Stimulated activated naive CD8-positive, alpha-beta T cell treated with anti-CD3 and anti-CD28 coated beads, Interleukin-15, amount 100 ng/mL, for 72 hours (primary cell): ENCODE measurements at places on chromosomes 6 and 20.
A peak's percentile ranks its signal among the peaks of the same experiment; 100 is the strongest.

DNA sequence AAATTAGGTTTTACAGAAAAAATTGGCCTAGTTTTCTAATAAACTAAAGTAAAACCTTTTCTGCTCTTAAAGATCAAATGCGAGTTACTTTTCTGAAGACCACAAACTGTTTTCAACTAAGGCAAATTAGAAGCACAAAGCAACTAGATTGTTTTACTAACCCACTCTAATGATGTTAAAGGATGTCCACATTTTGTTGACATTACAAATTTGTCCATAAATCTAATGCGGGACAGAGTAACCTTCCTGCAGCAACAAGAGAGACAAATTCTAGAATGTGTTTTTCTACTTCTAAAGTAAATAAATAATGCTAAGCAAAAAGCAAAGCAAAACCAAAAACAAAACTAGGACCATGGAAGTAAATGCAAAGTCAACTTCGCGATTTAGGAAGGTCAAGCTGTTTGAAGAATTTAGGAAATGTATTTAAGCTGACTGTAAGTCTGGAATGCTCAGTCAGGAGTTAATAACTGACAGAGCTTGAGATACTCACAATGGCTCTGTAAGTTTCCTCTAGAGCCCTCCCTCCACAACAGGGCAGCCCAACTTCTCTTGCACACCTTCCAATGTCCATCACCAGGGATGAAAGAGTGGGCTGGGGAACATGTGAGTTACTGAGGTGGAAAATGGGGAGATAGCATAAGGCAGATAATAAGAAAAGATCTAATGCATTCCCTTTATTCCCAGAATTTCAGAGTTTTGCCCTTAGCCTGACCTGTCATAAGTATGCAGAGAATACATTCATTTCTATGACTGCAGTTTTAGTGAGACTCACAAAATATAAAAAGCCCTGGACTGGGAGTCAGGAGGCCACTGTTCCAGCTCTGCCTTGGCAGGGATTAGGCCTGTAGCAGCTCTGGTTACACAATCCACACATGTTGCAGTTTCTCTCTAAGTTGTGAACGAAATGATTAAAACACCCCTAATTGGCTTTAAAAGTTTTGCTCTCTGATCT is 158.8 kb downstream of the FOXA2 start:
- no peak for DNase-seq

DNA sequence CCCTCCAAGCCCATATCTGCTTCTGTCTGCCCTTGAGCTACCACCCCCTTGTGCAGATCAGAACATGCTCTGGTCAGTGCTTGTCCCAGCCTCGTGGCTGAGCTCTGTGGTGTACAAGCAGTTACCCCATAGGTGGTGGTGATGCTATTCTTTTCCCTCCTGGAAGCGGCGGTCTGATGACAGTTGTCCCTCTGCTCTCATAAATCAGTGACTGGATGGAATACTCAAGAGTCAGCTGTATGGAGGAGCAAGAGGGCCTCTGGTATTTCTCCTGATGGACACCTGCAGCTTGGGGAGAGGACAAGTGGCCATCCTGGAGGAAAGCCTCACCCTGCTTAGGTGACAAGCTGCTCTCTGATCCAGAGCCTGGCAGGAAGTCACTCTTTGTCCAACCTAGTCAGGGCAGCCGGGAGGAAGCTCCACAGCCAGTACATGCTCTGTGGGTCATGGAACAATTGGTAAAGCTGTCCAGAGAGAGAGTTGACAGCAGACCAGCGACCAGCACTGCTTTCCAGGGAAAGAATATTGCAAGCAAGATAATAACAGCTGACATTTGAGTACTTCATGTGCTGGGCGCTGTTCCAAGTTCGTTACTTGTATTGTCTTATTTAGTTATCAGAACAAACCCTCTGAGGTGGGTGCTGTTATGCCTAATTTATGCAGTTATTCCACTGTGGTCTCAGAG is 47.1 kb downstream of the SCAND1 start:
- no peak for DNase-seq

GRCh38 chr20:64035933-64036345 is at the start of gene C20orf204:
C20orf204 (plus strand) TSS chr20:64036182; CDS start chr20:64036324, 142 bp downstream.
- no peak for DNase-seq

- no peak for DNase-seq
Measured at GRCh38 chr20:43963233-43963632, 48.6 kb downstream of the TOX2 start.

- no peak for DNase-seq
Measured at GRCh38 chr6:136113736-136114173, 136.4 kb downstream of the MTFR2 start.

GRCh38 chr20:11305406-11305805 is 612.3 kb upstream of the BTBD3 start:
- DNase-seq, result no peak

- no peak for DNase-seq
Measured at GRCh38 chr6:150835620-150836019, 29.9 kb upstream of the MTHFD1L start.

DNA sequence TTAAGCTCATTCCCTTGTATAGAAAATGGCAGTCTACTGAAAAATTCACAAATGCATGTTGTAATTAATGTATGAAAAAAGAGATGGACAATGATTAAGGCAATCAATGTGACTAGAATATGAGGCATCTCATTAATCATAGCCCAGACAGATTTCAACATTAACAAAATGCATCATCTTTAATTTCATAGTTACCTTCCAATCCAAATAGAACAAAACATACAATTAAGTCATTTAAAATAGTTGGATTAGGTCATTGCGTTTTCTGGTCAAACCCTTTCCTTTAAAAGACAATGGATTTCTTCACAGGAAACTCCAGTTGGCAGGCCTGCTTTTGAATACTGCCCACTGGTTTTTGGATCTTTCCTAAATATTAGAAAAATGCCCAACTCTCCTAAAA is 203.9 kb downstream of the HAO1 start:
- DNase-seq, result no peak

GRCh38 chr6:135913785-135914184 is 62.3 kb downstream of the PDE7B start:
- DNase-seq, result no peak

- DNase-seq, result no peak
Measured at GRCh38 chr6:138142806-138143205, 18.9 kb upstream of the ARFGEF3 start.

- DNase-seq, result no peak
Measured at GRCh38 chr20:64036346-64037198, 590 bp downstream of the C20orf204 start.

GRCh38 chr6:148427333-148427732 is 84.7 kb downstream of the SASH1 start:
- no peak for DNase-seq

DNA sequence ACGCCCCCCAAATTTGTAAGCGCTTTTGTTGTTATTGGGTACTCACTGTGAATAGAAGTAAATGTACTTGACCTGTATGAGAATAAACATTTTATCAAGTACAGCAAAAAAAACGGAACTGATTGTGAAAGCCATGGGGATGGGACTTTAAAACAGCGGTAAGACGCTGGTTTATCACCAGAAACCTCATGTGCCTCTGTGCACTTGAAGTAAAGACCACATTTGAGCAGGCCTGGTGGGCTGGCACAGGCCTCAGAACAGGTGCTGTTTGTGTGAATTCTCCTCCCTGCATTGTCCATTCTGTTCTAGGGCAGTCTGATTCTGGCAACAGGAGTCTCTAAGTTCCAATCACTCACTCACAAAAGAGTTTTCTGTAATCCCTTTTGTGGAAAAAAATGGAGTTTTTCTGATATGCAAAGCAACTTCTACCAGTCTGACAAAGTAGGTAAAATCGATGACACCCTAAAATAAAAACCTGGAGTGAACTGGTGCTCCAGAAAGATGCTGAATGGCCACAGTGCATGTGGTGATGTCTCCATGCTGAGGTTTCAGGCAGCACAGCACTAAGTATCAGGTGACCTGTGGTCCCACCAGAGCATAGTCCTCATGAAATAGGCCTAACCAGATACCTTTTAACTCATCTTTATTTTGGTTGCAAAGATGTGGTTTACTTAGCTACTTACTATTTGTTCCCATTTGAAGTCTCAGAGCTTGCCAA is 53.9 kb downstream of the STX7 start:
- no peak for DNase-seq

GRCh38 chr6:108556250-108556649 is 4.5 kb upstream of the FOXO3 start:
- no peak for DNase-seq

DNA sequence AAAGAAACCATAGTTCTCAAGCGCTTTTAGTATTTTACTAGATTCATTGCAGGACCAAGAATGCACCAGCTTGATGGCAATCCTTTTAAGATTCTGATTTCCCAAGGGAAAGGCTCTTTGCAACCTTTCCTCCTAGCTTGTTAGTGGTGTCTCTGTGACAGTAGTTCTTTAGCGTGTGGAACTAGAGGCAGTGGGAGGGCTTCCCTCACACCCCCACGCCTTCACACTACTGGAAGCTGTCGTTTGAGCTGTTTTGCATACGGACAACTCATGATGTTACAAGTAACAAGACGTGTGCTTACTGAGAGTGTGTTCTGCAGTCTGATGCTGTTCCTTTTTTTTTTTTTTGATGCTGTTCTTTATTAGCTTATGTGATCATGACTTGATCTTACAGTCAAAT is 34.1 kb downstream of the EYA4 start:
- DNase-seq, result no peak

DNA sequence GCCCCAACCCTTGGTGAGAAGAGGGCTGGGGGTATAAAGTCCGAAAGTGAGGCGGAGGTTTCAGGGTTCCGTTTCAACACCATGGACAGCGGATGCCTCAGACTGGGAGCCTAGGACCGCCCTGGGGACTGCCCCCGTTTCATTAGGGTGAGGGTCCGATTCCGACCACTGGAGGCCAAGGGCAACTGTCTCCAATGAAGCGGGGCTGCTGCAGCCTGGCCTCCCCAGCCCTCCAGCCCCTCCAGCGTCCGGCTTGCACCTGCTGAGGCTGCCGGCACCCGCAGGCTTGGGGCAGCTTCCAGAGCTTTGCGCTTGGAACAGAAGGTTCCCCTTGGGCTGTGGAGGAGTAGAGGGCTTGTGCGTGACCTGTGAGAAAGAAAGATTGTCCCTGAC is 39.9 kb downstream of the YTHDF1 start:
- no peak for DNase-seq

- DNase-seq, result peak; percentile 54
Measured at GRCh38 chr6:109690373-109690736, 647 bp downstream of the AK9 start.

- no peak for DNase-seq
Measured at GRCh38 chr6:24078200-24078599, 47.8 kb upstream of the NRSN1 start.

DNA sequence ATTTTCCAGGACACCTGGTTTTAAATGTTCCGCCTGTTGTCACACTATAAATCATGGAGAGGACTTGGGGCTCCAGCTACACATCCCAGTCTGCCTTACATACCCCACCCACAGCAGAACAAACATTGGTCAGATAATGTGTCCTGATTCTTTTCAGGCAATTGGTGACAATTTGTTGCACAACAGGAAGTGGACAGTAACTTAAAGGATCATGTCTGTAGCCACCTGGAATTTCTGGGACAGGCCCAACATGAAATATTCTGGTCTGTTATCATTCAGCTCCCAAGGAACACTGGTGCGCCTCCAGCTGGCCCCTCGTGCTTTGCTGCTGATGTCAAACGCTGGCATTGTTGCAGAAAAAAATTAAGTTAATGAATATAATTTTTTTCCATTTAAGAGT is 117.2 kb downstream of the SOBP start:
- no peak for DNase-seq

DNA sequence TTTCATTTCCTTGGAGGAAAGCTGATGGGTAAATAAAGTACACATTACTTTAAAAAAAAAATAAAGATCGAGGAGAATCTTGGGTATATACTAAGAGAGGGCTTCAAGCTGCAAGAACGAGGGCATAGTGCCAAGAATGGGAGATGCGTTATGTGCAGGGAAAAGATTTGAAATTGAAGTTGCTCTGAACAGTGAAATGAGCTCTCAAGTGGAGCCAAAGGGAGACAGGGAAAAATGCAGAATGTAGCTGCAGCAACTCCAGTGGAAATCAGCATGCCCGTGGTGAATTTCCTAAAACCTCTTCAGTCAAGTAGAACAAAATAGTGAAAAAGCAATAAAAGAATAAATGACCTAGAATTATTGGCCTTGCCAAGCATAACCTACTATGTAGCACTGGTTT is 11.4 kb upstream of the COL9A1 start:
- DNase-seq, result no peak

- DNase-seq, result no peak
Measured at GRCh38 chr6:108714766-108715414, 133.3 kb upstream of the ARMC2 start.

DNA sequence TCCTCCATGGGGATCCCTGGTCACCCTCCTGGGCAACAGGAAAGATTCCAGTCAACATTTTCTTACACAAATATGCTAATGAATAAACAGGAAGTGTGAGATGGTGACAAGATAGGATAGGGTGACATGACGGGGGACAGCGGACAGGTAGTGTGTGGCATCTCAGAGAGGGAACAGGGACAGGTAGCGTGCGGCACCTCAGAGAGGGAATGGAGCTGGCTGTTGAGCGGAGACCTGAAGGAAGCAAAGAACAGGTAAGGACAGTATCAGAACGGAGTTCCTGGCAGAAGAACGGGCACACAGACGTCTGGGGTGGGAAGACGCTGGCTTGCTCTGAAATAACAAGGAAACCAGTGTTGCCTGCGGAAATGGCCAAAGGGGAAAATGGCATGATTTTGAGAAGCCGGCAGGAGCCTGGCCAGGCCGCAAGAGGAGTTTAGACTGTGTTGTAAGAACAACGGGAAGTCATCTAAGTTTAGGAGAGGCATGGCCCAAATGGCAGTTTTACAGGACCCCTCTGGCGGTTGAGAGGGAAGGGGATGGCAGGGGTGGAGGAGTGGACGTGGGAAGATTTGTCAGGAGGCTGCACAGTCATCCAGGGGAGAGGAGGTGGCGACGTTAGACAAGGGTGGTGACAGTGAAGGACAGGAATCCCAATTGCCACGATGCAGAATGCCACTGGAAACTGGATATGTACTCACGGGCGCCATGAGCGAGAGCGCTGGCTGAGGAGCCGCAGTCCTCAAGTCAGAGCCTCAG is 111.6 kb downstream of the JPH2 start:
- DNase-seq, result no peak

DNA sequence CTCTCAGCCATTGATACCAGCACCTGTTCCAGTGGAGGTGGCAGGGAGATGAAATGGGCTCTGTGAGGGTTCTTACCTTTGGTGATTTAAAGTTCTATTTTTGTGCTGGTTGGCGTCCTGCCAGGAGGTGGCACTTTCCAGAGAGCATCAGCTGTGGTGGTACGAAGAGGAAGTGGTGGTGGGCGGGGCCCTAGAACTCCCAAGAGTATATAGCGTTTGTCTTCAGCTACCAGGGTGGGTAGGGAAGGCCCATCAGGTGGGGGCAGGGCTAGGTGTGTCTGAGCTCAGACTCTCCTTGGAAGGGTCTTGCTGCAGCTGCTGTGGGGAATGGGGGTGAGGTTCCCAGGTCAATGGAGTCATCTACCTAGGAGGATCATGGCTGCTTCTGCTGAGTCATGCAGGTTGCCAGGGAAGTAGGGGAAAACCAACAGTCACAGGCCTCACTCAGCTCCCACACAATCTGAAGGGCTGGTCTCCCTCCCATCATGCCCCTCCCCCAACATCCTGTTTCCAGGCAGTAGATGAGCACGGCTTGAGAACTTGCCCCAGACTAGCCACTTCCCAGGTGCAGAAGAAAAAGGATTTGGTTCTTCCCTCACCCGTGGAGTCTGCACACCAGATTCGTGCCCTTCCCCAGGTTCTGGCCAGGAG is 46.6 kb downstream of the MOXD1 start:
- peak; percentile 35 for DNase-seq

- peak; percentile 59 for DNase-seq
Measured at GRCh38 chr20:3239026-3239866, at the start of gene SLC4A11. SLC4A11 (minus strand) TSS chr20:3239190; CDS start chr20:3239137, 53 bp downstream.
